Kidney tubule cell (primary cell): ENCODE measurements at places on chromosomes 7 and 10.

DNA sequence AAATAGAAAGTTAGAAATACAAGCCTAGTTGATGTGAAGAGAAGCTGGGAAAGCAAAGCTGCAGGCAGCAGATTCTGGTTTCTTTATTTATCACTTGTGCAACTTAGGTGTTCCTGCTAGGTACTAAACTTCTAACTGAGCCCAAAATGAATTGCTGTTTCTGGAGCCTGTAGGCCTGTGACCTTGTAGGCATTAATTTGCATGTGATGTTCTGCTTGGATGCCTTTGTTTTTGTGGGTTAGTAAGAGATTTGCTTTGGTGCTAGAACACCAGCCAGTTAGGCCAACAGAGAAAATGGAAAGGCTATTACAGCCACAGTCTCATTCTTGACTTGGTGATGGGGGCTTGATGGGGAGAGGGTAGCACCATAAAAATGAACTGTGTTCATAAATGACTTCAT is 370.7 kb downstream of the PPP1R3A start:
- DNase-seq, result peak; percentile 13

DNA sequence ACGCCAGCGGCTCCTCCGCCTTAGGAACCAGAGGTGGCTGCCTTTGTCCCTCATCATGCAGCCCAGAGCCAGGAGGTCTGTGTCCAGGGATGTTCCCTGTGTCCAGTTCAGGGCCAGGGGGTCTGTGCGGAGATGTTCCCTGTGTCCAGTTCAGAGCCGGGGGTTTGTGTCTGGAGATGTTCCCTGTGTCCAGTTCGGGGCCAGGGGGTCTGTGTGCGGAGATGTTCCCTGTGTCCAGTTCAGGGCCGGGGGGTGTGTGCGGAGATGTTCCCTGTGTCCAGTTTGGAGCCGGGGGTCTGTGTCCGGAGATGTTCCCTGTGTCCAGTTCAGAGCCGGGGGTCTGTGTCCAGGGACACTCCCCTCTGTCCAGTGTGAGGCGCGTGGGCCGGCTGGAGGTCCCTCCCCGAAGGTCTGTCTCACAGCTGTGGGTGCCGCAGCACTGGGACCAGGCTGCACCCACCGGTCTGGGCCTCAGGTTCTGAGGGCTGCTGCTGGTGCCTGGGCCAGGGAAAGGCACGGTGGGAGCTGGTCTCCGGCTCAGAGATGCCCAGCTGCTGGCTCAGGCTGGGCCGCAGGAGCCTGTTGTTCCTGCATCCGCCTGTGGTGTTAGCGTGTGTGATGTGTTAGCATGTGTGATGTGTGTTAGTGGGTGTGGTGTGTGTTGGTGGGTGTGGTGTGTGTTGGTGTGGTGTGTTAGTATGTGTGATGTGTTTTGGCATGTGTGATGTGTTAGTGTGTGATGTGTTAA is 67.9 kb upstream of the CFAP46 start:
- DNase-seq, result peak; percentile 19

DNA sequence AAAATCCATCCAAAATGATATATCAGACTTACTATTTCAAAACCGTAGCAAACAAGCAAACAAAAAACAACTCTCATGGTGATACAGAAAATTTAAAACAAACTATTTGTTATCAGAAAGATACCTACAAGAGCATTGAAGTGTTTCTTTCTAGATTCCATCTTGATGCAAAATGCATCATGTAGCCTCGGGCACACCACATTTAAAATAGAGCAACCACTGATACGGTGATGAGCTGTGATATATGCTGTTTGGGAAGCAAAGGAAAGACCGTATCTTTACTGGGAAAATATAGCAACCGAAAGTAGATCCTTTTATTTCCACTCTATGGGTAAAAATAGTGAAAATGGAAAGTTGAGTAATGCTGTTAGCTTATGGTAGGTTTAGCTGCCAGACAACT is 892.0 kb downstream of the GATA3 start:
- DNase-seq, result no peak

- DNase-seq, result peak; percentile 62
These were observed 58.5 kb downstream of the LGI1 start for GRCh38 chr10:93816123-93816747.

- peak; percentile 54 for DNase-seq
These were observed 13.7 kb upstream of the KBTBD2 start for GRCh38 chr7:32905175-32905662.

DNA sequence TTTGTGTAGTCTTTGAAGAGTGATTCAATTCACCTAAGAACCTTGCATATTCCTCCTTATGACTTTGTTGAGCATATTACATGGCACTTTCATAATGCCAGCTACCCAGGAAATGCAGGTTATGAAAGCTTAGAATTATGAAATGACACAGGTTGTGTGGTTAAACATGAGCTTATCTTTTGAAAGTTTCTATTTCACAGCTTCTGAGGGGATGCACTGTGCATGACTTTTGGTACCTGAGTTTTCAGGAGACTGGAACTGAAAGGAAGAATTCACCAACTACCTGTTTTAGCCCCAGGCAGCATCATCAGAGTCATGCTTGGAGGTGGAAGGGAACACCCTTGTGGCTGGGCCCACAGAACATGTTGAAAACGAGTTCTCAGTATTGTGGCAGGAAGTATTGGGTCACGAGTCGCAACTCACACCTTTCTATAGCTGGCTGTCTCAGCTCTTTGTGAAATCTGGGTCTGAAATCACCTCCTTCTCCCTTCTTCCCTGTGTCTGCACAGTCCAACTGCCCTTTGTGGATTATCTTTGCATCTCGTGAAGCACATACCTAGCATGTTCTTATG is 228.2 kb downstream of the PTEN start:
- no peak for DNase-seq

- DNase-seq, result peak; percentile 8
These were observed 325.6 kb upstream of the MAGI2 start for GRCh38 chr7:79778786-79779770.

DNA sequence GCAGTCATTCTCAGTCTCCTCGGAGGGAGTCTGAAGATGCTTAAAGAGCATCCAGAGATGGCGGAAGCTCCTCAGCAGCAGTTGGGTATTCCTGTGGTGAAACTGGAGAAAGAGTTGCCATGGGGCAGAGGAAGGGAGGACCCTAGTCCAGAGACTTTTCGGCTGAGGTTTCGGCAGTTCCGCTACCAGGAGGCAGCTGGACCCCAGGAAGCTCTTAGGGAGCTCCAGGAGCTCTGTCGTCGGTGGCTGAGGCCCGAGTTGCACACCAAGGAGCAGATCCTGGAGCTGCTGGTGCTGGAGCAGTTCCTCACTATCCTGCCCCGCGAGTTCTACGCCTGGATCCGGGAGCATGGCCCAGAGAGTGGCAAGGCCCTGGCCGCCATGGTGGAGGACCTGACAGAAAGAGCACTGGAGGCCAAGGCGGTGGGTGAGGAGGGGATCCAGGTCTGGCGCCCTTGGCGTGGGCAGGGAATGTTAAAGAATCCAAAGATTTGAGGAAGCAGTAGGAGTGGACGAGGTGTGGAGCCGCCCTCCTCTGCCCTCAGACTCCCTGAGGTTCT is 2.9 kb downstream of the ZSCAN25 start:
- DNase-seq, result no peak

- DNase-seq, result peak; percentile 24
These were observed 28.7 kb downstream of the DGKI start for GRCh38 chr7:137818036-137818435.

DNA sequence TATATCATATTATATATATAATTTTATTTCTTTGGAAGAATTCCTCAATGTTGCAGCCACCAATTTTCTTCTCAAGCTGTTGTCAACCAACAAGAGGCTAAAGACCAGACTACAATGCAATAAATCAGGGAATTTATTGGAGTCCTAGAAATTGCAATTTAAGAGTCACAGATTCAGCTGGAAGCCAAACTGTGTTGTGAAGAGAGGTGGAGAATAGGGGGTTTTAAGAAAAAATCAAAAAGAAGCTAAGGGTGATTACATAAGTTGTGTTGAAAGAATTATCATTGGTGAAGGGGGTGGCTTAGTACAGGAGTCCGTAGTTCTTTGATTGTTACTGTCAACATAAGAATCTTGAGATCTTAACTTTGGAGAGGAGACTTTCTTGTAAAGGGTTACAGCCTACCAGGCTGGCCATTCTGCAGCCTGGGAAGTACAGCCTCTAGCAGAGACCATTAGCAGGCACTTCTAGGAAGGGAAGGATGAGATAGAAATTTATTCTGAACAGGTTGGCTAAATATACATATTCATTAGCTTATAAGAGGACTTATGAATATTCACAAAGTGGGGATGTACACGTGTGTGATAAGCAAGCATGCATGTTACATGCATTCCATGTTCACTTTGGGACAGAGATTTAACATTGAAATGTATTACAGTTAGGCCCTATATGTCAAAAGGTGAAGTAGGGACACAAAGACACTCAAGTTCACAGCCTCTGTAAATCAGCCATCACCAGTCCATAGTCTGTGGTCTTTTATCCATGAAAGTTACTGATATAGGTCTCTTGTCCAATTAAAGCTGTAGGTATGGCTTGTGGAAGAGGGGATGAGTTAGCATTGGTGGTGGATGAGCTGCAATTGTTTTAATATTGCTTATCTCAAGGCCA is 8.3 kb upstream of the TMEM168 start:
- DNase-seq, result no peak

- no peak for DNase-seq
These were observed 7.8 kb downstream of the SUN1 start for GRCh38 chr7:840001-840600.

- DNase-seq, result peak; percentile 76
These were observed 11.0 kb upstream of the LFNG start for GRCh38 chr7:2508327-2509215.

DNA sequence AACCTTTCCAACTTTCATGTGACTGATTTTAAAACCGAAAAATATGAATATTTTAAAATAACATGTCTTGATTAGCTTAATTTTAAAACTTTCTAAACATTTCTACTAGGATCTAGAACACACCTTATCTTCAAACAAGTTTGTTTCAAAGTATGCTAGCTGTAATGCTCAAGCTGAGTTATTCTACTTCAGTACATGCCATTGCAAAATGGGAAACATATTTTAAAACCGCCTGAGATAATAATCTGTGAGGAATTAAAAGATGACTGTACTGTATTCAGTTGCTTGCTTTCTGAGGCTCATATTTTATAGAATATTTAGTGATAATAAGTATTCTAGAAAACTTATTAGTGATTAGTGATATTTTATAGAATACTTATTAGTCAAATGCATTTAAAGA is 99.6 kb downstream of the LMBR1 start:
- DNase-seq, result no peak

GRCh38 chr10:33046792-33047191 is 88.8 kb upstream of the ITGB1 start:
- no peak for DNase-seq

DNA sequence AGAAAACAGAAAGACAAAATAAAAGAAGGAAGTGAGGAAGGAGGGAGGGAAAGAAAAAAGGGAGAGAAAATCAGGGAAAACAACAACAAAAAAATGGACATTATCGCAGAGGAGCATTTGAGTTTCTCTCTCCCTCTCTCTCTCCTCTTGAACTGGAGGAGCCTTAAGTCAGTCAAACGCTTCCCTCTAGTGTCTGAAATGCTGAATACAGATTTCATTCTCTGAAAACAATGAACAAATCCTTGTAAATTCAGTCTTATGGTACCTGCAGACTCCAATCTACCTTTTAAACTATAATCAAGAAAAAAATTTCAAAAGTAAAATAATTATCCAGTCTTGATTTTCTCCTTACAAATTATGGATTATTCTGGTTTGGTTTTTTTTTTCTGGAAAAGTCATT is 89.2 kb upstream of the PFKP start:
- DNase-seq, result peak; percentile 69

DNA sequence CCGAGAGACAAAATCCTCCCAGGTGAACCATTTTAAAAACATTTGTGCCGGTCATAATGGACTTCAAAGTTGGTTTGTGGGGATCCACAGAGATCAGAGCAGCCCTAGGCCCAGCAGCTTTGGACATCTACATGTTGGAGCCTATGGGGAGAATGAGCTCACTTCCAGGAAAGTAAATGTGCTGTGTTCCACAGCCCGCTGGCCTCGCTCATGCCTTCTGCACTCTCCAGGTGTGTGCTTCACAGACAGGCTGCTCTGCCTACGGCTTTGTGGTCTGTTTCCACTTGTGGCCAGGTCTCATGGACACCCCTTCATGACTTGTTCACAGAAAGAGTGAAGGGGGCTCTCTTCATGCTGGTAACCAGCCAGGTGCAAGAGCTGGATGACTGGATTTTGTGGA is 141.6 kb downstream of the ADARB2 start:
- DNase-seq, result no peak

GRCh38 chr7:152967958-152968357 is 208.4 kb downstream of the ACTR3B start:
- no peak for DNase-seq

DNA sequence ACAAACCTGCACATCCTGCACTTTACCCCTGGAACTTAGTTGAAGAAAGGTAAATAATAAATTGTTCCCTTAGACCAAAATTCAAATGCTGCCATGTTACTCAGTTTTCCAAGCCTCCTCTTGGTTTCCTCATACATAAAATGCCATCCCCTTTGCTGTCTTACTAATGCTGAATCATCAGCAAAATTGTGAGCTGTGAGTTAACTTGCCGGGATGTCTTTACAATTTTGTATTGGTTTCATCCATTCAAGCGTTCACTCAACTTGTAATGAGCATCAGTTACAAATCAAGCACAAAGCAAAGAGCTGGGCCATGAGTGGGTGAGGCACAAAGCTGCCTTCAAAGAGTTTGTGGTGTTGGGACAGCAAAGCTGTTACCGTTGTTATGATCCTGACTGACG is 395.8 kb upstream of the ZMIZ1 start:
- DNase-seq, result peak; percentile 87

DNA sequence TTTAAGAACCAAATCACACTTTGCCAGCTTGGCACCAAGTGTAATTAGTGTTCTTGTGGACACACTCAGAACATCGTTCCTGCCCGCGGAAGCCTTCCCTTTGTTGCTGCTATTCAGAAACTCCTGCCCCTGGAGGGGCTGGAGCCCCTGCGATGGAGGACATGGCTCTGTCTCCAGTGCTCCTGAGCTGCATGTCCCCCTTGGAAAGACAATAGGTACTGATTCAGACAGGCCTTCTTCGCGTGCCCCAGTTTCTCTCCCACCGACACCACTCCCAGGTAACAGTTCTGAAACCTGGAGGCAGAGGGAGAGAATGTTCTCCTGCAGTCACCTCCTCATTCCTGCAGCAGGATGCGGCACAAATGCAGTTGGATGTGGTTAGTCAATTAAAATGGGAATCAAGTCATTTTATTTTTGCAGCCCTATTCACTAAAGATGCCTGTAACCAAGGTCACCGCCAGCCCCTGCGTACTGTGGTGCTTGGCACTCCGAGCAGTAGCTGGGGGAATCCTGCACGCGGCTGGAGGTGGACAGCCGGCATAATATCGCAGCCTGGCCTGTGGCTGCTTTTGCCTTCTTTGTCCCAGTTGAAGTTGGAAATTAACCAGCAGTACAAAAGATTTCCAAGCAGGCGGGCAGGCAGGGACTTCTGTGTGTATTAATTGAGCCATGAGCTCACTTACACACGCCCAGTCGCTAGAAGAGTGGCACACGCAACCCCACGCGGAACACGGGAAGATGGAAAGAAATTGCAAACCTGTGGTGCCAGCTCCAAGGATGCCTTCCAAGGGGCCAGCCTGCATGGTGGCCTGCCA is 205.7 kb downstream of the EBF3 start:
- DNase-seq, result no peak

GRCh38 chr10:30088178-30088577 is 28.8 kb upstream of the JCAD start:
- no peak for DNase-seq

GRCh38 chr7:33334349-33334748 is 205.0 kb downstream of the BBS9 start:
- peak; percentile 30 for DNase-seq
